ENCODE measurements at places on chromosomes 7 and 10. TPM values are rescaled to one million over a fixed set of nuclear protein-coding genes. Genes with fewer than 3 reads are reported as not detected.

The GHRHR gene
- total RNA-seq: not detected

- H3K27ac ChIP-seq: no peak overlapping the region
- no peak overlapping the region for H3K4me3 ChIP-seq
- no peak for DNase-seq
- no peaks in the 10 kb centered on the region for H3K4me1 ChIP-seq
- no peaks in the 10 kb centered on the region for H3K27me3 ChIP-seq
- H3K36me3 ChIP-seq: no peaks in the 10 kb centered on the region
Observed at GRCh38 chr7:121151774-121152221, 163.3 kb downstream of the CPED1 start.

DNA sequence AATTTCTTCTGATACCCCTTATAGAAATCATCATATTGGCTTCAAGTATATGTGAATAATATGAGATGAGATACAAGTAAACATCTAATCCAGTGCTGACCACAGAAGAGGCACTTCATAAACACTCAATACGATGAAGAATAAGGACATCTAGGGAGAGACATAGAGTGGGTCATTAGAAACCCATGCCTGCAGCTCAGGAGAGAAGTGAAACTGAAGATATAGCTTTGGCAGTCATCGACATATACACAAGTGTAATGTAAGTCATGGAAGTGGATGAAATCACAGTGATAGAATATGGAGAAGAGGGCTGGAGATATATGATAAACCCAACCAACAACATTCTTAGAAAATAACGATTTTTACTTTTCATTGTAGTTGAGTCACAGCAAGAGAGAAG, 665.0 kb downstream of the PARD3 start:
- H3K36me3 ChIP-seq: no peaks in the 10 kb centered on the region
- peaks cover 11% of the 10 kb centered on the region for H3K4me1 ChIP-seq
- H3K27ac ChIP-seq: no peak overlapping the region

DNA sequence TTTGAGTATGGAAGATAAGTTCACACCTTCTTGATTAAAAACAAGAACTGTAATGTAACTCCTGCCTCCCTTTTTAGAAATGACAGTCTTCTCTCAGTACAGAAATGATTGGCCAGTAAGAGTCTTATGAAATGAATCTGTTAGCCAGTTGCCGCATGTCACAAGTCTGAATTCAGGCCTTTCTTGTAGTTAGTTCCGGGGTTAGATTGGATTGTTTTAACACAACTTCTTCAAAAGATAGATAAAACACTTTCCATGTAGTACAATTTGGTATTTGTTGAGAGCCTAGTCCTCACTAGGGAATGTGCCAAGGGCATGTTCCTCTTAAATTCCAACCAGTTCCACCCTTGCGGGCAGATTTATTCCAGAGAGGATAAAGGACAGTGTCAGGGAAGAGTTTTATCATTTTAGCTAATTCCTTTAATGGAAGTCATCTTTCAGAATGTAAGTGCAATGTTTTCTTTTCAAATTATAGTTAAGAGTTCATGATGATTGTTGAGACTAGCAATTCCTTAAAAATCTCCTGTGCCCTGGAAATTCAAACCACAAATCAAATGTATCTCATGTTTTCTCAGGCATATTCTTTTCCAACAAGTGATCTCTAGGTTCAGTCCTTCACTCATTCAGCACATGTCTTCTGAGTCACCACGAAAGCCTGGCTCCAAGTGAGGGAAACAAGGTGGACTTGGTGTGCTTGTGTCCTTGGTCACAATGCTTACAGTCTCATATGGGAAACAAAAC, 4.1 kb downstream of the FHIP2A start:
- no peak overlapping the region for H3K4me3 ChIP-seq
- no peaks in the 10 kb centered on the region for H3K36me3 ChIP-seq
- peak overlapping the region; percentile 26 for H3K27ac ChIP-seq
- peaks cover 36% of the 10 kb centered on the region for H3K4me1 ChIP-seq
- no peaks in the 10 kb centered on the region for H3K27me3 ChIP-seq

GRCh38 chr7:120732256-120732655, 125.7 kb downstream of the TSPAN12 start:
- H3K27me3 ChIP-seq: no peaks in the 10 kb centered on the region
- no peak overlapping the region for H3K27ac ChIP-seq
- no peaks in the 10 kb centered on the region for H3K36me3 ChIP-seq

DNA sequence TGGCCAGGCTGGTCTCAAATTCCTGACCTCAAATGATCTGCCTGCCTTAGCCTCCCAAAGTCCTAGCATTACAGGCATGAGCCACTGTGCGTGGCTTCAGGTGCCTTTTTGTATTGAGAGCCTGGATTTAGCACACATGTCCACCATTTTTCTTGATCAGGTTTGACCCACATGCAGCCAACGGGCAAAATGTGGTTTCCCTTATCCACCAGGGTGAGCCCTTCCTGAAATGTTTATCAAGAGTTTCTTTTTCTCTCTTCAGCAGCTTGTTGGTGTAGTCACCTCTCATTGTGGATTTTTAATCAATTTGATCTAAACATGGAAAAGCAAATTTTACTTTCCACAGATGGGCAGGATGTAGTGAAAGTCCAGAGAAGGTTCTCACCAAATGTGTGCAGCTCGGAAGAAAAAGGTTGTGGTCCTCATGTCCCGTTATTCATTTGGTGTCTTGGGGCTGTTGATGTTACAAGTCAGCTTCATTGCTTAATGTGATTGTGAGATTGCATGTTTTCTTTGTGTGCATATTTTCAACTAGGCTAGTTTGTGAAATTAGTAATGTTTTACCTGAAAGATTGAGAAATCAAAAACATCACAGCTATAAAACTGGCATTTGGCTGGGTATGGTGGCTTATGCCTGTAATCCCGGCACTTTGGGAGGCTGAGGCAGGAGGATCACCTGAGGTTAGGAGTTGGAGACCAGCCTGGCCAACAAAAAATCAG, 28.9 kb downstream of the GUSB start:
- no peak for DNase-seq
- no peaks in the 10 kb centered on the region for H3K27me3 ChIP-seq
- no peak overlapping the region for H3K4me3 ChIP-seq
- no peak overlapping the region for H3K27ac ChIP-seq
- peaks cover 5% of the 10 kb centered on the region for H3K36me3 ChIP-seq
- no peaks in the 10 kb centered on the region for H3K4me1 ChIP-seq

DNA sequence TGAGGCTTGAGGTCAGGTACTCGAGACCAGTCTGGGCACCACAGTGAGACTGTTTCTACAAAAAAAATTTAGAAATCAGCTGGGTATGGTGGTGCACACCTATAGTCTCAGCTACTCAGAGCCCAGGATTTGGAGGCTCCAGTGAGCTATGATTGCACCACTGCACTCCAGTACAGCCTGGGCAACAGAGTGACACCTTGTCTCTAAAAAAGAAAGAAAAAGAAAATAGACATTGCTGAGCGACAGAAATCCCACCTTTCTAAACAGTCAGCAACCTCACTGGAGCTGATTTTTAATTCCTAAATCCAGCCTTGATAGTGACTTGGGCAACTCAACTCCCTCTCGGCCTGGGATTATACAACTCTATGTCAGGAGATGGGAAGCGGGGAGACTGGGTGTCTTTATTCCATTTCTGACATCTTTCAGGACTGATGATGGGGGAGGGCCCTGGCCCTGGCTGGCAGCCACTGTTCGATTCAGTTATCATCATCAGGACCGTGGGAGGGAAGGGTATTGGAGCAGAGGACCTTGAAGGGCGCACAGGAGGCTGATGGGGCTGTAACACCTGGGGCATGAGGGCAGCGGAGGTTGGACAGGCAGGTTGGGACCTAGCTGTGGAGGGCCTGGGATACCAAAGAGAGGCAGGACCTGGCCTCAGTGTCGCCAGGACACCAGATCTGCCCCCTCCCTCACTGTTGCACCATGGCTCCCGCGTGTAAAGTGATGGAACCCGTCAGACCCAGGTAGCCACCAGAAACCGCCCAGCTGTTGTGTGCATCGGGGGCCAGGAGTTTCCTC, 14.7 kb downstream of the HSPB1 start:
- H3K4me3 ChIP-seq: no peak overlapping the region
- peaks cover under 1% of the 10 kb centered on the region for H3K36me3 ChIP-seq
- peaks cover 17% of the 10 kb centered on the region for H3K4me1 ChIP-seq
- no peak for DNase-seq
- H3K27ac ChIP-seq: peak overlapping the region; percentile 53

GRCh38 chr10:3901370-3901769, 116.4 kb upstream of the KLF6 start:
- H3K4me3 ChIP-seq: no peak overlapping the region
- H3K27ac ChIP-seq: no peak overlapping the region

All from endothelial cell of umbilical vein (primary cell).